ENCODE measurements at places on chromosomes 6 and 20.

GRCh38 chr6:72938104-72938503 is 287.2 kb downstream of the KHDC1L start:
- DNase-seq = no peak

DNA sequence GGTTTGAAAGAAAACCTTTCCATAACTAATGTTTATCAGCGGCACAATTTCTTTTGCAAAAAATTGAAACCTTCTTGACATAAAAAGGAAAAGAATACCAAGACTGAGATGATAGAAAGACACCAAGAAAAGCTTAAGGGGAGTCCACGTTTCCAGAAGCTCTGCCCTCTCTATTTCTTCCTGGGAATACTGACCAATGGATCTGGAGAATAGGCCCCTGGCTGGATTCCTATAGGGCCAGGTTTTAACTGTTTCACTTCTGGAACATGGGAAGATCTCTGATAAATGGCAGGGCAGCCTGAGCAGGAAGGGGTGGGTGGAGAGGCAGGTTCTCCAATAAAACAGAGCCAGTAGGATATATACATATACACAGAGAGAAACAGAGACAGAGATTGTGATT is 413.4 kb upstream of the JARID2 start:
- DNase-seq = no peak

- DNase-seq = no peak
These were observed 976 bp downstream of the PIGT start for GRCh38 chr20:45416917-45417316.

GRCh38 chr20:63017076-63017825 is 10.5 kb upstream of the BHLHE23 start:
- no peak for DNase-seq

DNA sequence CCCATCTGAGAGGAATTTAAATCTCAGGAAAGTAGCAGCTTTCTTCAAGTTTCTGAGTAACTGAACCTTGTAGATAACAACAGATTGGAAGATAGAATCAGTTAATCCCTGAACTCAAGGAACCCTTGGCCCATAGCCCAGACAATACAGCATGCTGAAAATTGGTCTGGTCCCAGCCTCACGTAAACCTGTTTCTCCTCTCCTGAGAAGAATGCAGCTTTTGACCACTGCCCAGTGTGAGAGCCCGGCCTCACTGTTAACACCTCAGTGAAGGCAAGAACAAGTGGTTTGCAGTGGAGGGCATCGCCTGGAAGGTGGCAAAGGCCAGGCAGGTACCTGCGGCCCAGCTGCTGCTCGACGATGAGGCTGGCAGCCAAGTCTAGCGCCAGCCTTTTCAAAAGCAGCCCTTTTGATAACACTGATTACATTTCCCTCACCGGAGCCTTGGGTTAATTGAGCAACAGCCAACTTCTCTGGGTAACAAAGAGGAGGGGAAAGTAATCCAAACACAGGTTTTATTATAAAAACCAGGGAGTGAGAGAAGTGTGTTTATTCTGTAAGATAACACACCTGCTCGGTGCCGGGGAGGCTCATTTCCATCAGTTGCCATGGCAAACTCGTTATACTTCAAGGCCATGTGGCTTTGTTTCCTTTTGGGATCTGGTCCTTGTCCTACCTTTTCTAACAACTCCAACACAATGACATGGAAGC is 54.0 kb downstream of the TRAF3IP2 start:
- peak; percentile 58 for DNase-seq

DNA sequence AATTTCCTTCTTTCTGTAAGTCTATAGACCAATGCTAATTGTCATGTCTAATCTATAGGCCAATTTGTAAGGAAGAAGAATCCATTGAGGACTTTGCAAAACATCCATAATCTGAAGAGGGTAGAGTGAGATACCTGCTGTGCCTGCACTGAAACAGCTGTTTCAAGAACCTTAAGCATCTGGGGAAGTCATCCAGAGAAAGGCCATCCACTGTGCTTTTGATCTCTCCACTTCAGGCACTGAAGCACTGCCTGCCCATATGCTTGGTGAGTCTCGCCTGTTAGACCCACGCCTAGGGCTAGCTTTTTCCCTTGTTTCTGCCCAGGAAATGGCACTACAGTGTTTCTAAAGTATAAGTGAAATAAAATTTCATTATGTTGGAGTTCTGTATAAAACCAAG is 921.8 kb upstream of the EPHA7 start:
- no peak for DNase-seq

DNA sequence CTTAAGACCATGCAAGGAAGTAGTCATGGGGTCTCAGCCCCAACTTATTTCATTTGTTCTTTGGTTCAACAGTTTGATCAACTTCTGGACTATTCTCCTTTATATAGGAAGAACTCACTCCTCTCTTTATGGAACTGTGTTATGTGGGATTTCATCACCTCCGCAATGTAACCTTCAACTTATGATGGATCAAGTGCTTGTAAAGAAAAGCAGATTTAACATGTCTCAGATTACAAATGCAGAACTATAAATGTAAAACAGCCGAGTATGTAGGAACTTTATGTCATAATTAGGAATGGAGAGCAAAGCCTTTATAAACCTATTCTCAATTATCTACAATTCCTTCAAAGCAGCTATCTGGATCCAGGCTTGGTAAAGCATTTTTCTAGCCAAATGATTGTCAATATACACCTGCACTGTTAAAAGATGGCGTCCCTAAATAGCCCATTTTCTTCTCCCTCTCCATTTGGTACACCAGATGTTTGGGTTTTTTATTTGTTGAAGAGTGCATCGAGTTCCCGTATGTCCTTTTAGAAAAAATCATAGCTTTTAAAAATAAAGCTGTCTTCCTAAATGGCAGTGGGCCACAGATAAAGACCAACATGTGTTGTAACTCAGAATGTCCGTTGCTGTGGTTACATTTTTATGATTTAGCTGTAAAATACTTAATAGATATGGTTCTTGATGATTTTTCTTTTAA is 985.1 kb upstream of the SLC35B3 start:
- DNase-seq = no peak

DNA sequence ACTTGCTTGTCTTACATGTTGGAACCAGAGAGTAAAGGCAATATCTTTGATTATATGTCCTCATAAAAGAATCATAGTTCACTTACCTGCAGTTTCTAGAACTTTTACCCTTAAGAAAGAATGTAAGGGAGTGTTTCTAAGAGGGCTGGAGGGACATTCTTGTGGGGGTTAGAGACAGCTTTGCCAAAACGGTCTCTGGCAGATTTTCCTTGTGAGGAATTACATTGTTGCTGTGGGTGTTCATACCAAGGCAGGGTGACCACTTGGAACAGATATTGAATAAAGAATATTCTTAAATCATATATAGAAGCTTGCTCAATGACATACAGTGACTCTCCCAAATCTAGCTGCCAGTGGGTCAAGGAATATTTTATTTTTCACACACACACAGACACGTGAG is 517.6 kb upstream of the SOX4 start:
- DNase-seq = no peak

- peak; percentile 73 for DNase-seq
These were observed at the start of gene NINL for GRCh38 chr20:25584905-25585704. Gene NINL, minus strand, starts transcription at chr20:25585531. Its CDS starts 58,944 bp downstream, at chr20:25526587.

- DNase-seq = no peak
These were observed 510 bp downstream of the NDRG3 start for GRCh38 chr20:36745234-36745926.

- DNase-seq = no peak
These were observed 16.0 kb downstream of the DLGAP4 start for GRCh38 chr20:36322131-36322530.

GRCh38 chr6:36805917-36806316 is 33.3 kb downstream of the CPNE5 start:
- no peak for DNase-seq

DNA sequence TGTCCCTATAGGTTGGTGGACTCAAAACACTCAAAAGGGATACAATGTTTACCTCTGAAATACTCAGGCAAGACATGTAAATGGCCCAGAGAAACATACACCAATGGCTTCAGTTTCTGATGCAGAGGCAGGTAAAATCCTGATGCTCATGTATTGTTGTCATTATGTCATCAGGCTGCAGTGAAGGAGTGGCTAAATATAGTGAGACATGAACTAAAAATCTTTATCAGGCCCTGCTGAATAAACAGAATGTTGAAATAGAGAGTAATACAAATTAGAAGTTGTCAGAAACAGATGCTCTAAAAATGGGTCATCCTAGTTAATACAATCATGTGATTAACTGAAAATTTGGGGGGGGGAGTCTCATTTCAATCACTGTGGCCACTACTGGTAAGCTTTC is 20.4 kb downstream of the PTPRK start:
- DNase-seq = no peak

- DNase-seq = no peak
These were observed 71.3 kb downstream of the ISM1 start for GRCh38 chr20:13292201-13292885.

- peak; percentile 18 for DNase-seq
These were observed 148.4 kb downstream of the HIVEP2 start for GRCh38 chr6:142796571-142796970.

DNA sequence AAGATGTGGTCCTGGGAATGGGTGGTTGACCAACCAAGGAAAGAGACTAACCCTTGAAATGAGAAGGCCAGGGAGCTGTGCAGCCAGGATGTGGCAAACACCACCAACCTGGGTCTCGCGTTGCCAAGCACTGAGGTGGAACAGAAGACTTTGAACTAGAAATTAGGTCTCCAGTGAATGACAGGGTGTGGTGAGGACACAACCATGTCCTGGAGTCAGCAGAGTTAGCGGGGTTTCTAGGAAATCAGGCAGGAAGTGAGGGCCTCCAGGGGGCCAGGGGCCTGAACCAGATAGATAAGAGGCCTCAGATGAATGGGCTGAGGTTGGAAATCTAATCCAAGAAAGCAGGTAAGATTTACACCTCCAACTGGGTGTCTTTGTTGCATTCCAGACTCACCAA is 353.3 kb upstream of the ARID1B start:
- DNase-seq = peak; percentile 74

GRCh38 chr20:51749674-51750036 is 18.5 kb downstream of the ATP9A start:
- DNase-seq = peak; percentile 79

DNA sequence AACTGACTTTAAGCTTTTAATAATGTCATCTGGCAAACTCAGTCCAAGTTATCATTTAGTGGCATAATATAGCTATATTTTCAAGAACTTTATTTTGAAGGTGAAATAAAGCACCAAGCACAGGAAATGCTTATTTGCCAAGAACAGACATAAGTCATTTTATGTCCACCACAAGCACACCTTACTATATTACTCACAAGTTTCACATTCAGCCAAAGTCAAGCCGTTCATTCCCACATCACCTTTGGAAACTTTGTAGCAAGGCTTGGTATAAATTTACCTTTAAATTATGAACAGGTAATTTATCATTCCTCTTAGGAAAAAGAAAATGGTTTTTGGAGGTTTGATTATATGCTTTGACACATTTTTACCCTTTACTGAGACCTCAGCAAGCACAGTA is 236.8 kb upstream of the FKBP1C start:
- DNase-seq = peak; percentile 31

DNA sequence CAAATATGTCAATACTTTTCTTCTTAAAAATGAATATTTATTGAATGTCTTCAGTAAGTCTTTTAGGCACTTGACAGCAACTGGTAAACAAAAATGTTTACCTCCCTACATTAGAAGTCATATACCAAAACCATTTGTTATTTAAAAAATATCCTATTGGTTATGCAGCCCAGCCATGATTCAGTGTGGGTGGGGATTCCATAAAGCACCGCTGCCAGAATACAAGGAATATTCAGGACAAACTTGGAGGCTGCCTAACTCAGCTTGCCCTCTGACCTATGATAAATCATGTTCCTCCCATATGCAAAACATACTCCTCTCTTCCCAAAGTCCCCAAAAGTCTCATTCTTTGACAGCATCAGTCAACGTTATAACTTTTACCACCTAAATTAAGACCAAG is 486.8 kb upstream of the IRAK1BP1 start:
- DNase-seq = no peak

DNA sequence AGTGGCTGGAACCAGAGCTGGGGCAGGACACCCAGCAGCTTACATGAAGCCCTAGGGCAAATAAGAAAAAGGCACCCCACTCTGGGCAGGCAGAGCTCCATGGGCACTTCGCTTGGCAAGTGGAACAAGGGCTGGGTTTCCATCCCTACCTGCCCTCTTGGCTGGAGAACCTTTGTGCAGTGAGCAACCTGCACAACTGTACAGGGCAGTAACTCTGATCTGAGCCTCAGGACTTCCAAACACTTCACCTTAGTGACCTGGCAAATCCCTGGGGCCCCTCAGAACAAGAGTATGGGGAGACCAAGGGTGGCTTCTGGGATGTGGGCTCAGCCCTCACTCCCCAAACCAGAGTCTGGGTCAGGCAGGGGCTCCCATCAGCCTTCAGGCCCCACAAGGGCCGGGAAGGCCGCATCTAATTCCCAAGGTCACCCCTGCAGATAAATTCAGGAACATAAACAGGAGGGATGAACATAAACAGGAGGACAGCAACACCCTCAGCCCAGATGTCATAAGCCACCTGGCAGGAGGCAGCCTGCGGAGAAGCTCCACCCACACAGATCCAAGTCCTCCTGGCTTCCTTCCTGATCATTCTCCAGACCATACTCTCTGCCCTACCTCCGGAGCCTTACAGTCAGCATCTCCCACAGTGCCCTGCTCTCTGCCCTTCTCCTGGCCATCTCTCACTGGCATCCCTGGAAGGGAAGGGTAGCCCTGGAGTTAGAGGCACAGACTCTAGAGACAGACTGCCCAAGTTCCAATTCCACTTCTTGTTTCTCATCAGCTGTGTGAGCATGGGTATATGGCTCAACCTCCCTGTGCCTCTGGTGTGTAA is 37.5 kb downstream of the HNF4A start:
- DNase-seq = no peak

DNA sequence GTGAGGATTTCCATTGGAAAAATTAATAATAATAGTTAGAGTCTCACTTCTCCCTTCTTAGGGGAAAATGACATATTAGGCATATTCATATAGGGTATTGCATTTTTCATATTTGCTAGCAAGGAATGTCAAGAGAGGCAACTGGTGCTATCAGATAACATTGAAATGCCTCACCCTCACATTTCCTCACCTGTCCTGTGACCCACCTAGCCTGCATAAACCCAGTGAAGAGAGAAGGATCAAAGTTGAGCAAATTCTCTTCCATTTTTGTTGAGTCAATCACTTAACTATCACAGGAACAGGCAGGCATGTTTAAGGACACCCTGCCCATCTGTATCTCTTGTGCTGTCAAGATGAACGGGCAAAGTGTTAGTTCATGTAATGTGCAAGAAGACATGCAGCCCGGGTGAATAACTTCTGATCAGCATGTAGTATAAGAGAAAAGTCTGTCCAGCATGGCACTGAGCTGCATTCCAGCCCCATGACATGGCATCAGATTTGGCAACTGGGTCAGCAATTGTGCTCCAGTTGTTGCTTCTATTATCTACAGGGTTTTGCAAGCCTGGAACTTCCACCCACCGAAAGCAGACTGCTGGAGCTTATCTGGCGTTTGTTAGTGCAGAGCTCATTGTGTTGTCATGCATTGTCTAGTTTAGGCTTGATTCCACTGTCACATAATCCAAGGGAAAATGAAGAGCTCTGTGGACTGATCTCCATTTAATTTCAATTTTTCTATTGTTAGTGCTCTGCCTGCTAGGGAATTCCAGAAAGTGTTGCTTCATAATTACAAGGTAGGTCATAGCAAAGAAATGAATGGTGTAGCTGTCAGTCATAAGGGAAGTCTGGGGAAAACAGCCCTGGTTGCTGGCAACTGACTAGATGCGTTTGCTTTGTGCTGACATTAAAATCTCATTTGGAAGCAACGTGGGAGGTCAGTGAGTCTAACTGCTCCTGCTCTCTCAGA is 138.4 kb upstream of the TNFAIP3 start:
- DNase-seq = peak; percentile 94
